MCF 10A (cell line): ENCODE measurements at places on chromosomes 16 and 17. TPM values are rescaled to one million over a fixed set of nuclear protein-coding genes. Genes with fewer than 3 reads are reported as not detected.

PRSS27 gene
- total RNA-seq = 5.8 and 6.3 TPM in 2 replicates

MYH11 gene
- not detected in 2 replicates for total RNA-seq

ABCA3 gene
- total RNA-seq = 3.5 and 4.6 TPM in 2 replicates

FBXL19 gene
- 18.0 and 23.4 TPM in 2 replicates for total RNA-seq

PRSS33 gene
- total RNA-seq = not detected in 2 replicates

CTRB1 gene
- total RNA-seq = not detected in 2 replicates

TBC1D3G gene
- total RNA-seq = 0.86 TPM in 1 of 2 replicates, not detected in the other
